NCI-H187 (cell line): ENCODE measurements at places on chromosomes 5 and 9.

GRCh38 chr5:80268916-80269315, 13.1 kb upstream of the SERINC5 start:
- DNase-seq, result no peak

- no peak for DNase-seq
These were observed 21.8 kb upstream of the NKX2-5 start for GRCh38 chr5:173256800-173257199.

DNA sequence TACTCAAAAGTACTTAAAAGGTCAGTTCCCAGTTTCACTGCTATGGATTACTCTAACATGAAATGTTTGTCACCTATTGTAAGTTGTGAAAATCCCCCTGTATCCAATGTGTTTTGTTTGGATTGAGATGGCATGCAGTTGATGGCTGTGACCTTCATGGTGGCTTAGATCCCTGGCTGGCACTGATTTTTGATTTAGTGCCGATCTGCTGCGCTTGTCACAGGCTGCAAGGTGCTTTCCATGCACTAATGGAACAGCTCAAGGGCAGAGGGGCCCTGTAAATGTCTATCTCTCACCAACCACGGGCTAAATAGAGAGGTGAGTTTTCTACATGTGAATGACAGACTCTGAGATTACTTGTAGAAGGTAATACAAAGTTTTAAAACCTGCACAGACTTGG, 69.8 kb upstream of the WDR41 start:
- DNase-seq, result peak; percentile 41

DNA sequence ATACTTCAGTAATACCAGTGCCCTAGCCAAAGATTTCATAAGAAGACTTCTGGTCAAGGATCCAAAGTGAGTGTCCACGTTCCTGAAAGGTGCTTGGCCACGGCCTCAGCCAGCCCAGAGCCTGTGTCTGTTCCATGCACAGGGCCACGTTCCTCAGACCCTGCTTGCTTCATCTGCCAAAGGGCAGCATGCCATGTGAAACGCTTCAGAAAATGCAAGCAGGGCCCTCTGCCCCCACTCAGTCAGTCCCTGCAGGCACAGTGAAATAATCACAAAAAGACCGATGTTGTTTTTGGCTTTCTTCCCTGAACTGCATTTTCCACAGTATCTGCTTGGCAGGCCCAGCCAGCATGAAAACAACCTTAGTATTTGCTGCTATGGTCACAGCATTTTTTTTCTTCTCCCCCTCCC, 85.5 kb upstream of the CTSL start:
- DNase-seq, result no peak

GRCh38 chr9:135388530-135388929, 91.1 kb upstream of the PPP1R26 start:
- DNase-seq, result no peak

DNA sequence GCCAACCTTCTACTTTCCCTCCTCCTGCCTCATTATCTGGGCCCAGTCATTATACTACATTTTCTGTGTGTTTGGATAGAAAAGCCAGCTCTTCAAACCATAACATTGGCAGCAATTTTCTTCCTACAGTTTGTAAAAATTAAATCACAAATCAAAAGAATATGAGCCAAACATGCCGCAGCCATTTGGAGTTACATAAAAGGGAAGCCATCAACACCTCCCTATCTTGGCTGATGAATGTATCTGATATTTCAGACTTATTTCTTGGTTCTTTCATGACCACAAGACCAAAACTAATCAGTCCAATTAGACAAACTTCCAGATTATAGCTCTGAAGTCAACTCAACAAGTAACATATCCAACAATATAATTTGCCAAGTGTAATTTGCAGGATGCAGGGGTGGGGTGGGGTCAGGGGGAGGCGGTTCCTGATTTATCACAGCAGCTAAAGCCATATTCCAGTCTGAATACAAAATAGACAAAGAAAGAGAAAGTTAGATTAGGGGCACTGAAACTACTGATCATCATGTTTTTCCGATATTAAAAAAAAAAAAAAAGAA, 89.4 kb upstream of the CNTLN start:
- DNase-seq, result no peak

- DNase-seq, result no peak
These were observed 6.6 kb downstream of the OTULINL start for GRCh38 chr5:14588145-14588544.

- DNase-seq, result no peak
These were observed 56.0 kb downstream of the SLC1A3 start for GRCh38 chr5:36662291-36662851.

DNA sequence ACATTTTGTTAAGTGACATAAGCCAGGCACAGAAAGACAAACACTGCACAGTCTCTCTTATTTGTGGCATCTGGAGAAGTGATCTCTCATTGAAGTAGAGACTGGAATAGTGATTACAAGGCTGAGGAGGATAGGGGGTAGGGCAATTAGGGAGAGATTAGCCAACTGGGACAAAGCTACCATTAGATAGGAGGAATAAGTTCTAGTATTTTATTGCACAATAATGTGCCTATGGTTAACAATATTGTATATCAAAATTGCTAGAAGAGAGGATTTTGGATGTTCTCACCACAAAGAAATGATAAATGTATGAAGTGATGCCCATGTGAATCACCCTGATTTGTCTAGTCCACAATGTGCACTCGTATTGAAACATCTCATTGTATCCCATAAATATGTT, 281.8 kb downstream of the MTRR start:
- DNase-seq, result no peak

DNA sequence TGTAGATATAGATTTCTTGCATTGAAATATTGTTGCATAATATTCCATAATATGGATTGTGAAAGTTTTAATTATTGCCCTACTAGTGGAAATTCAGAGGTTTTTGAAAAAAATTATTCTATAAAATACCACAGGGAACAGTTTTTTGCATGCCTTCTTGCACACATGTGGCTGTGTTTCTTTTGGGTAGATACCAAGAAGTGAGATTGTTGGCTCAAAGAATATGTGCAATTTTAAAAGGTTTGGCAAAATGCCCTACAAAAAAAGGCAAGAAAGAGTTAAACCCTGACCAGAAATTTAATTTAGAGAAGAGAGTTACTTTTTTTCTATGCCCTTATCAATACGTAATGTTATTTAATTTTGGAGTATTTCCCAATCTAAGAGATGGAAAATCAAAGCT, 270.8 kb upstream of the DAPK1 start:
- no peak for DNase-seq

GRCh38 chr9:99052815-99053715, 51.8 kb upstream of the TGFBR1 start:
- DNase-seq, result no peak

DNA sequence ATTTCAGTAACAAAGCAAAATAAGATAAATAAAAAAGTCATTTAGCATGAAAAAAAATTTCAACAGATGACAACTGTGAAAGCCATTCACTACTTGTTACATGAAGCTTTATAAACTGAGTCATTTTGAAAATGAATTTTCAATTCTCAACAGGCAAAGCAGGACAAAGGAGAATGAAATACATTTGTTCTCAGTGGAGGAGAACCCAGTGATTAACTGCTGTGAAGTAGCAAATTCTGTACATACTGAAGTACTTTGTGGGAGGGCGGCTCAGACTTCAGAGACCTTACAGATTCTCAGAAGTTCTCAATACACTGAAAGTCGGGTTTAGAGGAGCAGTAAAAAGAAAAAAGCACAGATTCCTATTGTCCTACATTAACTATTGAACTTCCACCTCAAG, 21.7 kb downstream of the SKIC3 start:
- DNase-seq, result no peak

GRCh38 chr9:125970340-125970739, 223.2 kb downstream of the PBX3 start:
- no peak for DNase-seq

- DNase-seq, result no peak
These were observed 27.9 kb downstream of the LYRM7 start for GRCh38 chr5:131198625-131199024.

DNA sequence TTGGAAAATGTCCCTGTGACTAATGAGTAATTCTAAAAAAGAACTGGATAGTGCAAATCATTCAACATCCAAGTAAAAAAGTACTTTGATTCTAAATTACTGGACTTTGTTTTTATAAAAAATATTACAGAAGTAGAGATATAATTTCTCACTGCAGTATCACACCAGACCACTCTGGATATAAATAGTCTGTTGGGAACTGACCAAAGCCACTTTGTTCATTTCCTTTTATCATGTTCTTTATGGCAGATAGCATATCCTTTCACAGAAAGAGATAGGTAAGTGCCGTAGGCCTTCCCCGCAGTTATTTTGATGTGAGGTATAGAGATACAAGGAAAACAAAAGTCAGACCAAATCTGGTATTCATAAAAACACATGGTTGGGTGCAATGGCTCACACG, 827.4 kb upstream of the GRAMD2B start:
- DNase-seq, result no peak

DNA sequence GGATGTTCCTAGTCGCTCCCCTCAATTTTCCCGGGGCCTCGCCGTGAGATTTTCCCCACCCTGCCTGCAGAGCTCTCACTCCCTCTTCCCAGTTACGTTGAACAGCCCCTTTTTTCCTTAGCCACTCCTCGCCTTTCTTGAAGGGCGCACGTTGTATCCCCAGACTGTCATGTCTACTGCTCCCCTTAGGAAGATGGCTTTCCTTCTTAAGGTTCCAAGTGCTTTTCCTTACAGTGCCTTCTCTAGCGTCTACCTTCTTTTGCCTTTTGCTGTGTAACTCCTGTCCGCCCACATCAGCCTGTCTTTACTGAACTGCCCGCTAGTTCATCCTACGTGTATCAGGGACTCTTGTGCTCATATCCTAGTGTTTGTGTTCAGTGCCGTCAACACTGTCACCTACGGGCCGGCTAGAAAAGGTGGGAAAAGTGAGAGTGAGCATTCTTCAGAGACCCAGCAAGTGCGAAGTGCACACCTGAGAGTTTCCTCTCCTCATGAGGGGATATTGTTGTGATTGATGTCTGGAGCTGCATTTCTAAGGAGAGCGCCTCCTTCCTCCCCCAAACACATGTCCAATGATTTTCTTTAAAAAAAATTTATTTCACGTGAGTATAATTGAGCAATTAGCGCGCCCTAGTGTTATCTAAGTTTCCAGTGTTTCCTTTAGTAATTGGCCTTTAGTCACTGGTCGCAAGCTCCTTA, 764 bp downstream of the CAMLG start:
- no peak for DNase-seq

GRCh38 chr5:85484982-85485574, 1100.4 kb upstream of the EDIL3 start:
- no peak for DNase-seq

DNA sequence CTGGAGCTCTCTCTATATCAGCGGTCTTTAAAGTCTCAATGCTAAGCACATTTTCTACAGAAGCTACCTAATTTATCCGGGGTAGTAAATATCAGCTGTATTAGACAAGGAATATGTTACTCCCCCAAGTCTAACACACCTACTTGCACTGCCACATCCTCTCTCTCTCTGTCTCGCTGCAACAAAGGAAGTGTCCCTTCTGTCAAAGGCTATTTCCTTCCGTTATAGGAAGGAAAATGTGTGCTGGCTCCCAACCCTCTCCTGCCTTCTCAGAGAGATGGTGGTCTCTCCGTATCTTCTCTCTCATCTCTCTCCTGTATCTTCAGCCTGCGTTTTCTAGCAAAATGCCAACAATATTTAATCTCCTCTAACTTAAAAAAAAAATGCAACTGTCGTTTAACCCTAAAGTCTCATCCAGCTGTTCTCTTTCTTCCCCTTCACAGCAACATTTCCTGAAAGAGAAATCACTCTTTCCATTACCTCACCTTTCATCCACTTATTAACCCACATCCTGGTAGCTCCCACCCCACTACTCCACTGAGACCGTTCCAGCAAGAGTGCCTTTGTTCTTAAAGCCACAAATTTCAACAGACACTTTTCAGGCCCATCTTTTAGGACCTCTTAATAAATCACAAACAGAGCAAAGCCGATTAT, 2.3 kb downstream of the TTF1 start:
- no peak for DNase-seq

- DNase-seq, result no peak
These were observed 205.8 kb downstream of the DEPDC1B start for GRCh38 chr5:60494144-60494543.

- DNase-seq, result no peak
These were observed 55.9 kb downstream of the TMC1 start for GRCh38 chr9:72577212-72577753.

GRCh38 chr9:86531971-86532640, 177.9 kb upstream of the TUT7 start:
- no peak for DNase-seq
